ENCODE measurements at places on chromosomes 2 and 18. TPM values are rescaled to one million over a fixed set of nuclear protein-coding genes. Genes with fewer than 3 reads are reported as not detected.

The DAW1 gene
- 9.8 TPM for total RNA-seq

The UPP2 gene
- total RNA-seq: not detected

The GNAL gene
- total RNA-seq: not detected

The SELENOI gene
- total RNA-seq: 14.7 TPM

The VIL1 gene
- total RNA-seq: not detected

The TRAPPC8 gene
- 30.7 TPM for total RNA-seq

The TSGA10 gene
- total RNA-seq: 0.71 TPM

The DYNAP gene
- not detected for total RNA-seq

The VIT gene
- total RNA-seq: 1.4 TPM

The DUSP2 gene
- 3.5 TPM for total RNA-seq

The GALNT14 gene
- total RNA-seq: 0.18 TPM

The ATOH8 gene
- 7.4 TPM for total RNA-seq

The CFC1 gene
- total RNA-seq: not detected

The ACTR2 gene
- total RNA-seq: 103 TPM

The RAB10 gene
- 83.6 TPM for total RNA-seq

The MYO5B gene
- total RNA-seq: not detected

The FBLN7 gene
- total RNA-seq: not detected

The RNF125 gene
- 1.1 TPM for total RNA-seq

The G6PC2 gene
- not detected for total RNA-seq

The ZFAND2B gene
- 30.3 TPM for total RNA-seq

The C2orf72 gene
- total RNA-seq: not detected

The CRYGD gene
- total RNA-seq: not detected

The CTNNA2 gene
- not detected for total RNA-seq

The CDK15 gene
- 2.9 TPM for total RNA-seq

The NPC1 gene
- total RNA-seq: 28.3 TPM

The SLC38A11 gene
- not detected for total RNA-seq

The DSC3 gene
- total RNA-seq: 0.58 TPM

The CIDEA gene
- not detected for total RNA-seq

The WNT10A gene
- total RNA-seq: not detected

The ERFE gene
- 0.58 TPM for total RNA-seq

The MAB21L4 gene
- not detected for total RNA-seq

The GRHL1 gene
- under 0.01 TPM for total RNA-seq

The REG3G gene
- not detected for total RNA-seq

The SLC9A4 gene
- total RNA-seq: not detected

The SPHKAP gene
- total RNA-seq: not detected

The SKOR2 gene
- not detected for total RNA-seq

The CDH20 gene
- 0.35 TPM for total RNA-seq

The MRPL19 gene
- total RNA-seq: 45.3 TPM

The CASP8 gene
- total RNA-seq: 15.6 TPM

The CYRIA gene
- total RNA-seq: 3.0 TPM

Data from myometrial cell (primary cell).